Skin of body (tissue), 3 donors: ENCODE measurements at places on chromosomes 6 and 20. TPM values are rescaled to one million over a fixed set of nuclear protein-coding genes. Genes with fewer than 3 reads are reported as not detected.

DNA sequence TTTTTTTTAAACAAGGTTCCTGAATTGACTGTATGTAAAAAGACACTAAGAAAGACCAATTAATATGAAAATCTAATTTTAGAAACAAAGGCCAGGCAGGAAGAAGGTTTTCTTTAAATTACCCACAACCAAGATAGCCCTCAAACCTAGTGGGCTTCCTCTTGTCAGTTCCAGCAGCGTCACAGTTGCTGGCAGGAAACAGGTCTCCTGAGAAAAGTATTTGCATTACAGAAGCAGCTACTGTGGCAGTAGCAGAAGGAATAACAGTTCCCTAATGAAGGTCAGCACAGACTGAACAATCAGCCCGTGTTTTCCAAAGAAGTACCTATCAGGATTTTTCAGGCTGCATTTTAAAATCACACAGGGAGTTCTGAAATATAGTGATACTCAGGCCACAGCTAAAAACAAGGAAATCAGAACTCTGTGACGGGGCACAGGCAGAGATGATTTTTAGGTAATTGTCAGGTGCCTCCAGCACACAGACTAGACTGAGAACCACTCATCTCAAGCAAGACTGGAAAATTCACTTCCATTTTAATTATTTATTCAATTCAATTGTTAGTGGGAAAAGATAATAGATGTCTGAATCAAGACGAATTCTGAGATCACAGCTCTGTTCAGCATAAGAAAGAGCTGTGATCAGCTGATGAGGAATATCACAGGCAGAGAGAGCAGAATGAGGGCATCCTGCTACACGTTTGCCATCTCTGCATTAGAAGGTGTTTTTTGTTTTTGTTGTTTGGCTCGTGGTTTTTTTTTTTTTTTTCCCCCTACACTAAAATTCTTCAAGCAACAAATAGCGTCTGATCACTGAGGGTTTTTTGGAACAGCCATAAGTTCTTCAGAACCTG, 230.5 kb upstream of the KHDRBS2 start:
- no peak for DNase-seq

DNA sequence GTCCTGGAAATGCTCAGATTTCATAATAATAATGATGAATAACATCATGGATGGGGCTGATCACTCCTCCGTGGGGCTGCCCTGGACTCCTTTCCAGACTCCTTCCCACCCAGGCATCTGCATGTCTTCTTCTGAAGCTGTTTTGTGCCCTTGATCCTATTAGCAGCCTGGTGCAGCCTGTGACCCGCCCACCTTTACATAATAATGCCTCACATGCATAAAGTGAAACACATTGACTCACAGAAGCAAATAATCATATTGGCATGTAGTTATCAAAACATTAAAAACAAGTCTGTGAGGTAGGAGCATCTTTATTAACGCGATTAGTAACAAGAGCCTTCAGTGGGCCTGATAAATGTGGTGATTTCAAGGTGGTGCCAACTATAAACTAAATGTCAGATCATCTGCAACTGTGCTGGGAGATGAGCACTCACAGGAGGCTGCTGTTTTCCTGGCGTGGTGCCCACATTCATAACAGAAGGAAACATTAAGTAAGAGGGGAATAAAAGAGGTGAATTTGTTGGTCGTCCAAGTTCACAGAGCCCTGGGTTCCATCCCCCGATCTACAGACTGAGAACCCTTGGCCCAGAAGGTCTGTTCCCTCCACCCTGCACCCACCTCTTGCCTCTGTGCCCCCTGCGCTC, 344.7 kb downstream of the CDH4 start:
- no peak for DNase-seq

DNA sequence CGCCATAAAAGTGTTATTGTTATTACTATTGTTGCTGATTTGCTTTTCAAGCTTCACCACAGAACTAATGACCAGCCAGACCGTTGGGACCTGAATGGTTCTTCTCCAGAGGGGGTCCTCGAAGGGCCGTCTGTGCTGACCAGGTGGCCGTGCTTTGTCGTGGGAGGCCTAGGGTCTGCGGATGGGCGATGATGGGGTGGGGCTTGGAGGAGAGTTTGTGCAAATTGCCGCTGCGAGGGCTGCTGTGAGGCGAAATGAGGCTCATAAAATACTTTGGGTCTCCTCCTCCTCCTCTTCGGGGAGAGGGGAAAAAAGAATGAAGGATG, 6.0 kb upstream of the ZBTB22 start:
- no peak for DNase-seq

GRCh38 chr6:80623066-80623815, 516.8 kb downstream of the BCKDHB start:
- DNase-seq = no peak

- DNase-seq = no peak
Measured at GRCh38 chr6:37709250-37709931, 11.7 kb upstream of the MDGA1 start.

The ARFRP1 gene
- total RNA-seq = 16.3 TPM

The BHLHE23 gene
- total RNA-seq = not detected
